ENCODE measurements at places on chromosomes 2 and 18. TPM values are rescaled to one million over a fixed set of nuclear protein-coding genes. Genes with fewer than 3 reads are reported as not detected.

GRCh38 chr2:102306125-102306524 lies 5.2 kb upstream of the IL1RL1 start:
- peaks cover 11% of the 10 kb centered on the region for H3K27me3 ChIP-seq
- no peak overlapping the region for H3K27ac ChIP-seq
- no peaks in the 10 kb centered on the region for H3K36me3 ChIP-seq

DNA sequence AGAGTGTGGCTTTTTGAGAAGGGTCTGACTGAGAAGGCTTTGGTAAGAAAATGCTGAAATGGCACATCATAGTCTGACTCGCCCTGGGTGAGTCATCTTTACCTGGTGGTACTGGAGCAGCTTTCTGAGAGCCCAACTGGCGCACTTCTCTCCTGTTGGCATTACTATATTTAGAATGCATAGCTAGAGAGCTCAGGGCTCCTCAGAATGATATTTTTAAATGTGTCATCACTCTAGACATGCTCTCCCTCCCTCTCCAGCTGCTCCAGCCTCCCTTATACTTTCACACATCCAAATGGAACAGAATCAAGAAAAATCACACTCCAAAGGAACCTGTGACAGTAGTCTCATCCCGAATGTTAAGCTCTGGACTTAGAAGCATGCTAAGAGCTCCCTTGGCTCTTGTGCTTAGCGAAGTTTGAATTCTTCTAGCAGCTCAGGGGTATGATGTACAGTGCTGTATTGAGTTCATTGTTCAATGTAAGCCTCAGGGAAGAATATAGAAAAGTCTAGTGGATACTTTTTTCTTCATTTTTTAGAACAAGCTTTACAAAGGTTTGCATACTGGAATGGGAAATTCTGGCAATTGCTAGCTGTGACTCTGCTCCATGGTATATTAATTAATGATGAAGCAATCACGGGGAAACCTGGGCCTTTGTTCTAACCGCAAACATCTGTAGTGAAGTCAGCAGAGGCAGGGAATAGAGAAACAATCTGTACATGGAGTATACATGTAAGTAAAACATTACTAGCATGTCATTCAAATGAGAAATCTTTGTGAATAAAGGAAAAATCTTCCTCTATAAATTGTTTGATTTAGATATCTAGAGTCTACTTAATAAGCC lies 751.2 kb upstream of the NRXN1 start:
- no peak for DNase-seq
- no peak overlapping the region for H3K4me3 ChIP-seq
- H3K4me1 ChIP-seq, result peaks cover 3% of the 10 kb centered on the region
- H3K36me3 ChIP-seq, result no peaks in the 10 kb centered on the region

DNA sequence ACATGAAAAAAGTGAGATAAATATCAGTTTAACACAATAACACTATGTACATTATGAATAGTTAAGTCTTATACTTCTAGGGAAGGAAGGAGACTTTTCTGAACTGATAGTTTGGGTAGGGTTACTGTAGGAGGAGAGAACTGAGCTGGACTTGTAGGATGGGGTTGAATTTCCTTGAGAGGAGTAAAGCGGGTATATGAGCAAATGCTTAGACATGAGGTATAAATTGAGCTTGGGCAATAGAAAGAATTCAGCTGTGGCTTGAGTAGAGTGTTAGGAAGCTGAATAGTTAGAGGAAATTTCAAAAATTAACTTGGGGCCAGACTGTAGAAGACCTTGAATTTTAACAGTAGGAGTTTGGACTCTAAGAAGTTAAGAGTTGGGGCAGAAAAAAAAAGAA lies 45.1 kb downstream of the LCLAT1 start:
- H3K27ac ChIP-seq, result no peak overlapping the region
- DNase-seq, result no peak
- H3K36me3 ChIP-seq, result no peaks in the 10 kb centered on the region
- no peak overlapping the region for H3K4me3 ChIP-seq

DNA sequence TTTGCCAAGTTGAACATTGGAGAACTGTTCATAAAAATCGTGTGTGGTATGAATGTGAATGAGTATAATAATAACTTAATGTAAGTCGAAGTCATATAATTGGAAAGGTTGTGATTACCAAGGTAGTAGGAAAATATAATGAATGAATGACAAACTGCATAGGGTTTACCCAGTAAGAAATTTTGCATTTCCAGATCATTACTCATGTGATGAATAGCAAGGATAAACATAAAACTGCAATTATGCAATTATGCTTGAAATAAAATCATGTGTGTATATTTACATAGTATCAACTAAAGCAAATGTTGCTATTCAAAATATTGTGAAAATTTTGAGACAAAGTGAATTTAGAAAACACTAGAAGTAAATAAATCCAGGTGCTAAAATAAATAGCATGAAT lies 1108.7 kb upstream of the TMEFF2 start:
- no peak overlapping the region for H3K4me3 ChIP-seq
- H3K27ac ChIP-seq, result no peak overlapping the region
- no peak for DNase-seq
- no peaks in the 10 kb centered on the region for H3K36me3 ChIP-seq

DNA sequence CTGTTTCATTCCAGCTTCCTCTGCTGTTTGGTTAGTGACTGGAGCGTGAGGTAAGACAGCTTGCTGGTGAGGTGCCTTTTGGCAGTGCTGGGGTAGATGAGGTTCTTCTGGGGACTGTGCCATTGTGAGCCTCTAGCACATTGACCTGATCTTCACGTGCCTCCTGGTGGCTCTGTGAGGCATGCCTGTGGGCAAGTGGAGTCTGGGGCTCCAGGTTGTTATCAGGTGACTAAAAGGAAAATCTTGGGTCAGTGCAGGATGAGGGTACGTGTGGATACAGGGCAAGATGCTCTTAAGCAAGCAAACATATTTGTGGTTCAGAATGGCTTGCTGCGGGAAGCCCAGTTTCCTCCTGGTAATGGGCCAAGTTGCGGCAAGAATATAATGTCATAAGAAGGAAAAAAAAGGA lies 75.4 kb downstream of the FHOD3 start:
- no peak overlapping the region for H3K4me3 ChIP-seq
- H3K36me3 ChIP-seq, result no peaks in the 10 kb centered on the region
- no peaks in the 10 kb centered on the region for H3K4me1 ChIP-seq
- no peaks in the 10 kb centered on the region for H3K27me3 ChIP-seq
- H3K27ac ChIP-seq, result no peak overlapping the region
- DNase-seq, result no peak

GRCh38 chr2:138512672-138513071 lies 11.1 kb downstream of the SPOPL start:
- no peaks in the 10 kb centered on the region for H3K36me3 ChIP-seq
- no peaks in the 10 kb centered on the region for H3K27me3 ChIP-seq
- H3K27ac ChIP-seq, result no peak overlapping the region
- H3K4me1 ChIP-seq, result no peaks in the 10 kb centered on the region
- no peak overlapping the region for H3K4me3 ChIP-seq
- no peak for DNase-seq

DNA sequence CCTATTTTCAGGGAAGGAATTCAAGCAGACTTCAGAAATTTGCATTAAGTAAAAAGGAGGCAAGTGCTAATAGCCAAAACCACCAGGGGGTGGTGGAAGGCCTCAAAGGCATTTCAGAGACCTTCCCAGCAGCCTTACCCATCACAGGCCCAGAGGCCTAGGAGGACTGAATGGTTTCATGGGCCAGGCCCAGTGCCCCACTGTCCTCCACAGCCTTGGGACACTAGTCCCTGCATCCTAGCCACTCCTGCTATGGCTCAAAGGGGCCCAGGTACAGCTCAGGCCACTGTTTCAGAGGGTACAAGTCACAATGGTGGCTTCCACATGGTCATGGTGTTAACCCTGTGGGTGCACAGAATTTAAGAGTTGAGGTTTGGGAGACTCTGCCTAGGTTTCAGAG lies 58.6 kb upstream of the CHAC2 start:
- peaks cover 6% of the 10 kb centered on the region for H3K36me3 ChIP-seq
- H3K27ac ChIP-seq, result no peak overlapping the region
- DNase-seq, result no peak
- H3K4me3 ChIP-seq, result no peak overlapping the region
- H3K27me3 ChIP-seq, result no peaks in the 10 kb centered on the region
- no peaks in the 10 kb centered on the region for H3K4me1 ChIP-seq

- no peak for DNase-seq
- no peak overlapping the region for H3K27ac ChIP-seq
- H3K4me1 ChIP-seq, result no peaks in the 10 kb centered on the region
- H3K4me3 ChIP-seq, result no peak overlapping the region
- H3K36me3 ChIP-seq, result no peaks in the 10 kb centered on the region
- H3K27me3 ChIP-seq, result no peaks in the 10 kb centered on the region
Observed at GRCh38 chr2:236217926-236218325, 46.3 kb downstream of the ASB18 start.

GRCh38 chr2:198129609-198130008 lies 325.2 kb downstream of the PLCL1 start:
- H3K27ac ChIP-seq, result no peak overlapping the region
- no peak overlapping the region for H3K4me3 ChIP-seq
- H3K27me3 ChIP-seq, result no peaks in the 10 kb centered on the region
- H3K4me1 ChIP-seq, result no peaks in the 10 kb centered on the region
- H3K36me3 ChIP-seq, result no peaks in the 10 kb centered on the region

DNA sequence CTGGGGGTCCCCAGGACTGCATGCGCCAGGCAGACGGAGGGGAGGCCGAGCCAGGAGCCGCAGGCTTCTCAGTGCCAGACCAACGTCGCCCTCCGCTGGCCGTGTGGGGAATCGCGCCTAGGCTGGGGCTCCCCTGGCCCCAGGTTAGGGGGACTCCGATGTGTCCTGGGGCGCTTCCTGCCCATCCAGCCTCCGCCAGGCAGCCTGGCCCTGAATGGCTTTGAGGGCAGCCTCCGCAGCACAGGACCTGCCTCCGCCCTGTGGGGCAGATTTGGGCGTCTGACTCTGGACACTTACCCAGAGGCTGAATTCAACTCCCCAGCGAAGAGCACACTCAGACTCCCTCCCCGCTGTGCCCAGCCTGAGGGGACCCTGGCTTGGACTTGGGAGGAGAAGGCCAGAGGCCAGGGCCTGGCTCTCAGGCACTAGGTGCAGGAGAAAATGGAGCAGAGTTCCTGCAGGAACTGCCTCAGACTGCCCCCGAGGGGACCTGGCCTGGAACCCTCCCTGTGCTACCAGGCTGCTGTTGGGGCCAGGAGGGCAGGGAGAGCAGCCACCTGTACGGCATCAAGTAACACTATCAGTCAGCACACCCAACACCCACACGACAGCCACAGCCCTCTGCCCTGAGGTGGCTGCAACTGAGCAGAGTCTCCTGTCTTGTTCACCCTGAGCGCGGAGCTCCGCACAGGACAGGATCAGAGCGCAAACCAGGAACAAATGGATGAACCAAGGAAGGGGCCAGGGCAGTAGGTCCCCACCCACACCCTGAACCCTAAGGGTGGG lies 597 bp upstream of the TEKT4 start:
- H3K4me3 ChIP-seq, result no peak overlapping the region
- no peak for DNase-seq
- H3K36me3 ChIP-seq, result no peaks in the 10 kb centered on the region
- peaks cover 28% of the 10 kb centered on the region for H3K27me3 ChIP-seq
- H3K27ac ChIP-seq, result no peak overlapping the region

DNA sequence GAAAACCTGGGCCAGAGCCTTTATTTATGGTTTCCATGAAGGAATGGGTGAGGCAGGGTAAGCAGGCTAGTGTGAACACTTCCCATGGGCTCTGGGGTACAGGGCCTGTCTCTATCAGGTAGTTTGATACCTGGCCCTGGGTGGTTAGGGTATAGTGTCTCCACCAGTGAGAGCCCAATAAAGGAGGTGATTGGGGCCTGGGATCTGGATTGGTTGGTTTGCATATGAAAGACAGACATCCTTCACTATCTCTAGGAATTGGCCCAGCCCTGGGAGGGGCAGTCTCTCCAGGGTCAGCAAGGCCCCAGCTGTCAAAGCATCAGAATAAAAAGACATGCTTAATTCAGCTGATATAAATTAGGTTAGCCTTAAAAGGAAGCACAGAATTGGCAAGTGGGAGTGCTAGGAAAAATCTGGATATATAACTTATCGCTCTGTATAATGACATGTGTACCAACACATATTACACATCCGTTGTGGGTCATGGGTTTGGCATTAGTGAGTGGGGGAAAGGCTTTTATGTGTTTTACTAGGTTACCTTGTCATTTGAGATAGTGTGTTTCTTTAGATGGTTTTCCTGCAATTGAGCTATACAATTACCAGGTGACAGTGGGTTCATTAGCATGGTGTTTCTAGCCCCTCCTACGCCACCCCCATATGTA lies 18.5 kb upstream of the TMEM178A start:
- no peak overlapping the region for H3K4me3 ChIP-seq
- H3K27me3 ChIP-seq, result no peaks in the 10 kb centered on the region
- H3K27ac ChIP-seq, result no peak overlapping the region
- no peak for DNase-seq
- H3K4me1 ChIP-seq, result no peaks in the 10 kb centered on the region
- no peaks in the 10 kb centered on the region for H3K36me3 ChIP-seq

- H3K4me3 ChIP-seq, result no peak overlapping the region
- H3K27ac ChIP-seq, result no peak overlapping the region
- H3K4me1 ChIP-seq, result no peaks in the 10 kb centered on the region
- no peak for DNase-seq
Observed at GRCh38 chr2:46256563-46257142, 40.6 kb upstream of the EPAS1 start.

GRCh38 chr2:1701556-1702185 lies 42.6 kb downstream of the PXDN start:
- H3K4me1 ChIP-seq, result no peaks in the 10 kb centered on the region
- DNase-seq, result no peak
- H3K36me3 ChIP-seq, result no peaks in the 10 kb centered on the region
- H3K27ac ChIP-seq, result no peak overlapping the region

DNA sequence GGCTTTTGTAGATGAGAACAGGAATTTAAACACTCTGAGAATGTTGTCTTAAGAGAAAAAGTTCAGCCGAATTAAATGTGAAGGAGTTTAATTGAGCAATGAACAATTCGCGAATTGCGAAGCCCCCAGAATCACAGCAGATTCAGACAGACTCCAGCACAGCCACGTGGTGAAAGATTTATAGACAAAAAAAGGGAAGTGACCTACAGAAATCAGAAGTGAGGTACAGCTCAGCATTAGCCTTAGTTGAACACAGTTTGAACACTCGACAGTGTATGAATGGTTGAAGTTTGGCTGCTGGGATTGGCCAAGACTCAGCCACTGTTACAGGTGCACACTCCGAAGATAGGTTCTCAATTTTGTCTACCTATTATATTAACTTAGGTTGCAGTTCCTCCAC lies 264.0 kb upstream of the CHST9 start:
- no peak overlapping the region for H3K4me3 ChIP-seq
- no peak overlapping the region for H3K27ac ChIP-seq
- no peaks in the 10 kb centered on the region for H3K36me3 ChIP-seq
- H3K4me1 ChIP-seq, result no peaks in the 10 kb centered on the region
- H3K27me3 ChIP-seq, result no peaks in the 10 kb centered on the region

The KIF1A gene
- 31.9 TPM for total RNA-seq

Data from tibial nerve (tissue), 4 donors.